ENCODE measurements at places on chromosomes 3 and 15. TPM values are rescaled to one million over a fixed set of nuclear protein-coding genes. Genes with fewer than 3 reads are reported as not detected.

- H3K36me3 ChIP-seq = no peaks in the 10 kb centered on the region
- H3K27me3 ChIP-seq = no peaks in the 10 kb centered on the region
- H3K4me3 ChIP-seq = no peak overlapping the region
- H3K27ac ChIP-seq = no peak overlapping the region
- H3K4me1 ChIP-seq = peaks cover 11% of the 10 kb centered on the region
- DNase-seq = no peak
Measured at GRCh38 chr3:134059671-134060560, 30.2 kb upstream of the SLCO2A1 start.

- H3K27me3 ChIP-seq = no peaks in the 10 kb centered on the region
- no peak overlapping the region for H3K4me3 ChIP-seq
- H3K36me3 ChIP-seq = no peaks in the 10 kb centered on the region
- H3K4me1 ChIP-seq = peaks cover 14% of the 10 kb centered on the region
Measured at GRCh38 chr3:111764645-111765091, 94.4 kb upstream of the PHLDB2 start.

GRCh38 chr15:29665444-29666003, 156.7 kb downstream of the TJP1 start:
- no peak overlapping the region for H3K27ac ChIP-seq
- no peak for DNase-seq
- no peak overlapping the region for H3K4me3 ChIP-seq
- no peaks in the 10 kb centered on the region for H3K4me1 ChIP-seq
- no peaks in the 10 kb centered on the region for H3K27me3 ChIP-seq
- no peaks in the 10 kb centered on the region for H3K36me3 ChIP-seq

- no peak overlapping the region for H3K27ac ChIP-seq
- H3K36me3 ChIP-seq = peaks cover 48% of the 10 kb centered on the region
- no peak overlapping the region for H3K4me3 ChIP-seq
- H3K4me1 ChIP-seq = peaks cover 31% of the 10 kb centered on the region
- H3K27me3 ChIP-seq = peaks cover 5% of the 10 kb centered on the region
Measured at GRCh38 chr3:14411166-14411526, 8.7 kb downstream of the SLC6A6 start.

GRCh38 chr3:124615896-124616543, 114.2 kb upstream of the UMPS start:
- H3K36me3 ChIP-seq = no peaks in the 10 kb centered on the region
- H3K4me3 ChIP-seq = no peak overlapping the region
- H3K27ac ChIP-seq = peak overlapping the region; percentile 83
- DNase-seq = peak; percentile 41
- no peaks in the 10 kb centered on the region for H3K27me3 ChIP-seq

DNA sequence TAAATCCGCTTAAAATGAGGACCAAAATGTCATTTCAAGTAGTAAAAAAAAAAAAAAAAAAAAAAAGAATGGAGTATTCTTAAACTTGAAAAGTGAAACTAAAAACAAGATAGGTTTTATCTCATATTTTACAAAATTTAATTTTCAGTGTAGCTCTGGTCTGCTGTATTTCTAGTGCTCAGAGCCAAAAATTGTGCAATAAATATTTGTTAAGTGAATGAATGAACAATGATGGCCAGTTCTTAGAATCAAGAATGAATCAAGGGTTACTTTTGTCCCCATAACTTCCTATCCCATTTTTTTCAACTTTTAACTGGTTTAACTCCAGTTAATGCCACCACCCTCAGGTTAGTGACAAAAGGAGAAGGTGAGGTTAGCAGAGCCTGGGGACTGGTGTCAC, 214.4 kb downstream of the ABHD5 start:
- no peak overlapping the region for H3K4me3 ChIP-seq
- no peak overlapping the region for H3K27ac ChIP-seq
- H3K4me1 ChIP-seq = no peaks in the 10 kb centered on the region
- no peaks in the 10 kb centered on the region for H3K27me3 ChIP-seq
- no peak for DNase-seq

The NME9 gene
- total RNA-seq = not detected
